ENCODE measurements at places on chromosomes 3 and 15.

DNA sequence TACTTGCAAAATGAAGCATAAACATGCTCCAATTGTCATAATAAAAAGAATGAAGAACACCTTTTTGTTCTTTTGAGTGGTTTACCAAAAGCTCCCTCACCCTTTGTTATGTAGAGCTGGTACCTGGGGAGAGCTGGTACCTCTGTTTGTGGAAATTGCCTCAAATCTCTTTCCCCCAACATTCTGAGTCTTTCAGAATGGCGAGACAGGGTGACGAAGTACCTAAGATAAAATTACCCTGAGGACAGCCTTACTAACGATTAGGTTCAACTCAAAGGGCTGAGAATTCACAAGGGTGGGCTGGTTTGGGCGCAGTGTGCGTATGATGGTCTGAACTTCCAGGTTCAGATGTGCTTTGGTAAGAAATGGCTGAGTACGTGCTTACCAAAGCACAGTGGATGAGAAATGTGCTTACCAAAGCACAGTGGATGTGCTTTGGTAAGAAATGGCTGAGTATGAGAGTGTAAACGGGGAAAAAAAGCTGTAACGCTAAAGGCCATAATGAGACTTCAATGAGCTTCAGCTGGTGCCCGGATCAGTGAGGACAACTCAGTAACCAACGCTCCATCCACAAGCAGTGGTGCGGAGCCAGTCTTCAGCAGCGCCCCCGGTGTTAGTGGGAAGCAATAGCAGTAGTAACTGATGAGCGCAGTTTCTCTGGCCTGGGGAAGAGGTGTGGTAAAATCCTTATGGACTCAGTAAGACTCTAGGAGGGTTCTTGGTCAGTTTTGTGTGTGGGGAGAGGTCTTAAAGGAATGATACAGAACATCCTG lies 72.3 kb upstream of the LRIG1 start:
- no peak for DNase-seq

- DNase-seq: no peak
Measured at GRCh38 chr15:93362821-93363220, 273.8 kb upstream of the RGMA start.

DNA sequence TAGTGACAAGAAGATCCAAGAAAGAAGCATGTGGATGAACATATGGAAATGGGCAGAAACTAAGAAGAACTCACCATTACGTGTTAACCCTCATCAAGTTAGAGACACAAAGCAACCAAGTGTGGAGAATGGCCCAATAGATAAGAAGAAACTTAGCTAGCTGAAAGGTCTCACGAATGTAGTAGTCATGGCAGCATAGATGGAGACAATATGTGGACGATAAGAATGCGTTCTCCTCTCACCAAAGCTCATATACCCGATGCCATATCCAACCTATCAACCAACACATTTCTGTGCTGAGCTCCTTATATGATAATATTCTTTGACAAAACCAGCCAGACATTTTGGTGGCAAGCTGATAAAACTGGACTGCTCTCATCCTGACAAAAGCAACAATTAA lies 15.1 kb upstream of the CLDN1 start:
- no peak for DNase-seq

DNA sequence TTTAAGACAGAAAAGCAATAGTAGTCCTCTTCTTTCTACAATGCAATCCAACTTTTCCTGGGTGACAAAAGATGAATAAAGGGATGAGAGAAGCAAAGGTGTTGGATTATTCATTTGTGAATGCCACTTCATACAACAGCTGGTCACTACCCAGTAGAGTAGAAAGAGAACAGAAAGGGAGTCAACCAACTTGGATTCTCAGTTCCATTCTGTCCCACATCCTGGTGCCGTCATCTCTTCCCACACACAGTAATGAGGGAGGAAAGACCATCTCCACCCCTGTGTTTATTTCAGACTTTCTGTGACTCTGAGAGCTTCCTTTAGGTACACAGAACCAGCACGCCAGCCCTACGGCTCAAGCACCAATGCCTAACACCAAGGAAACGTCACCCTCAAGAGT lies 71.0 kb downstream of the FOXP1 start:
- no peak for DNase-seq

- no peak for DNase-seq
Measured at GRCh38 chr15:62904041-62904910, 138.3 kb upstream of the TPM1 start.

DNA sequence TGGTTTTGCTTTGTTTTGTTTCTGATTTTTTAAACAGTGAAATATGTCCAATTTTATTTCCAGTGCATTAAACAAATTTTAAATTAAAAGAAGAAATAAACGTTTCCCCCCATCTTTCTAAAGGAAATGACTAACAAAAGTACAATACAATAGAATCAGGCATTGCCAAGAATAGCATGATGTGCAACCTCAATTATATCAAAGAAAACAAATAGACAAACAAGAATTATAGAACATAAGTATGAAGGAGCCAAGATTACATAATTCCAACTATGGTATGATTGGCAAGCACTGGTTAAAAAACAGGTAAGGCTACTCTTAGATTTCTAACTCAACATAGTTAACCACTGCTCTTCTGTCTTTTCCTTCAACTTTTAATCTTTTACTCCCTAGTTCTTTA lies 26.4 kb downstream of the TIGIT start:
- no peak for DNase-seq

- DNase-seq: no peak
Measured at GRCh38 chr3:183782576-183783276, 42.7 kb downstream of the MAP6D1 start.

- DNase-seq: no peak
Measured at GRCh38 chr3:123337948-123338619, 110.8 kb downstream of the ADCY5 start.

- no peak for DNase-seq
Measured at GRCh38 chr3:45895686-45896468, 9.5 kb downstream of the CCR9 start.

GRCh38 chr3:83567935-83568334 lies 1390.9 kb upstream of the CADM2 start:
- DNase-seq: no peak

GRCh38 chr3:184748219-184749135 lies 36.6 kb upstream of the MAGEF1 start:
- DNase-seq: no peak

DNA sequence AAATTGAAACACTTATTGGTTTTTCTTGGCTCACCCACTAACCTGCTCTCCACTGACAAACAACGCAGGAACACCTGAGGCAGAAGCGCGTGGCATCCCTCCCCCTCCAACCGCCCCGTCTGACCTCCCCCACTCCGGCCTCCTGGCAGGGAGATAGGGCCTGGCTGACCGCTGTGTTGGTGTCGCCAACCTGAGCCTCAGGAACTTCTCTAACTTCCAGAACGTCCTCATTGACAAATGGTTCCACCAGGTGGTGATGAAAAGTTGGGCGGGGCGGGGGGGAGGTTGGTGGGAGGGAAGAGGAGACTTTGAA lies 22.8 kb downstream of the IL17RD start:
- no peak for DNase-seq

DNA sequence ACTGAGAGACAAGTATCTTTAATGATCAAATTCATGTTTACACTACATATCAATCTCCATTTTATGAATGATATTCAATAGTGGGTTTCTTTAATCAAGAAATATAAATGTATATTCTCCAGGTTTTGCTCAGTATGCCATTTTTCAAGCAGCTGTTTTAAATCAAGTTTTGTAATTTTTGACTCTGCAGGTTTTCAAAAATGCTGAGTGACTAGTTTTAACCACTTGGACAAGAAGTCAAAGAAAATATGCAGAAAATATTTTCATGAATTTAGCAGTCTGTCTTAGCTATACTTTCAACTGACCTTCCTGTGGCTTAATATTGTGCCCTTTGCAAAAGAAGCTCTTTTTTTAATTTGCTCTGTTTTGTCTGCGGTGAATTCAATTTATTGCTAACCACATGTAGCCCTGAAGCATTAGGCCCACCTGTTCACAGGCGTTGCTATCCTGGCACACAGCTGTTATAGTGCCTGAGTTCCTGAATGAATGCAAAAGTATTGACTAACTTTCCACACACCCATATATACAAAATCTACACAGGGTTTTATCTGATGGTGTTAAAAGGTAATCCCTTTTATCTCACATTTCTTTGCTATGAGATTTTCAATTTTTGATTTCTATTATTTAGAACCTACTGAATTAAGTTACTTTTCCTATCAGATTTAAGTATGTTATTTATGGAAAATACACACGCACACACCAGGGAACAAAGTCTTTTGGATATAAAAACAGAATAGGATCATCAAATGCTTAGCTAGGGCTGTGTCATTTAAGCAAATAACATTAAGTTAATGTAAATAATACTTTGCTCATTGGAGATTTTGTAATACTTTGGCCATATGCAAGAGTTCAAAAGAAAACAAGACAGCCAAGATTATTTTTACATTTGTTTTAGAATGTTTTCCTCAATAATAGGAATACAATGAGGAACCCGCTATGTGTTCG lies 1166.1 kb upstream of the GBE1 start:
- DNase-seq: no peak

DNA sequence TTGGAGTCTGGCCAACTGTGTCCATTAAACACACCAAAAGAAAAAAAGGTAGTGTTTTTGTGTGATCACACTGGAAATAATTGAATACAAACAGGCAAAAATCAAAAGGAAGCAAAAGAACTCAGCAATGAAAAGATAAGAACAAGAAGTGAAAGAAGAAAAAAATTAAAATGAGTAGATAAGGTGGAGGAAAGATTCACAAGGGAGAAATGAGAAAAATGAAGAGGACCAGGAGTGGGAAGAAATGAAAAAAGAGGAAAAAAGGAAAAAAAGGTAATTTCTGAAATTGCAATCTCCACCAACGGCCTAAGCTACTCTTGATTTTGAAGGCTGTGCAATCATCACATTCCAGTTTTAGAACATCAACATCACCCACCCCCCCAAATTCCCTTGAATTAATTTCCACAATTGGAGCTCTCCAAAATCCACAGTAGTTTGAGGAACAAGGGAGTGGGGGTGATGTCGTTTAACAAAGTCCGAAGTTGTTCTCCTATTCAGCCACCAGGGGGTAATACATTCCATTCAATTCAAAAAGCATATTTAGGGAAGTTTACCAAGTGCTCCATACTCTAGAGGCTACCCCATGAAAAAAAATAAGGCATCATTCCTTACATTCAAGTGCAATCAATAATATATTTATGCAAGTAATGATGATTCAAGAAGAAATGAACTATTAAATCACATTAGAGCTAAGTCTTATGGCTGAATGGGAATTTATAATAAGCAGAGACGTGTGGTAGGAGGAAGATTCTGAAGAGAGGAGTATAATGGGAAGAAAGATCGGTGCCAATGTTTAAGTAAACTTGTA lies 37.4 kb downstream of the ZNF860 start:
- DNase-seq: no peak

DNA sequence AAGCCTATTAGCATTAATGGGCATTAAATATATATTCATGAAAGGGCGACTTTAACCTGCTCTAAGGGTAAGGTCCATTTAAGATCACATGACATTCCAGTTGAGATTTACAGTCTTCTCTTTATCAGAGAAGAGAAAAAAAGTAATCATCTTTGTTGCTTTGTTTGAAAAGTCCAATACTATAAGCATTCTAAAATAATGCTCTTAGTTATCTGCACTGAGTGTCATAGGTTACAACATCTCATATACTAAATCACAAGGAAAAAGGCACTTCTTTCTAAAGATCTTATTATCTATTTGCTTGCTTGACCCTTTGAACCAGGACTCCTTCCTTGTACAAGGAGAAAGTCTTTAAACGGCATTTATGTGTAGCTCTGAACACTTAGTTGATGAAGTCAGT lies 1.4 kb downstream of the TMEM207 start:
- no peak for DNase-seq

DNA sequence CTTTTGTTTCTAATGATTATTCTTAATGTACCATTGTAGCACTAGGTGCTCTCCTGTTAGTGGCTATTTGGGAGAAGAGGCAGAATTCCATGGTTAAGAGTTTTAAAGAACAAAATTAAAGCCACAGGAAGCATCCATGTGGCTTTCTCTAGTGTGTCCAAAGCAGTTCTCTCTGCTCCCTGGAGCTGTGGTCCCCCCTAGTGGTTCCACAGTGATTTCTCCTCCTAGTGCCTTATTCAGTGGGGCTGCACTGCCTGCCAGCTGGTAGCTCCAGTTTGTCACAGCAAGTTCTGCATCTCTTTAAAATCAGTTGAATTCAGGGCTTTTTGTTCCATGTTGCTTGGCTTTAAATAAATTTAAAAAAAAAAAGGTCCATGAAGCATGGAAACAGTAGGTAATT lies 39.6 kb upstream of the FAM98B start:
- no peak for DNase-seq

GRCh38 chr15:79115986-79116665 lies 25.5 kb upstream of the RASGRF1 start:
- no peak for DNase-seq

- DNase-seq: no peak
Measured at GRCh38 chr3:40230382-40230781, 79.1 kb upstream of the EIF1B start.

- no peak for DNase-seq
Measured at GRCh38 chr15:84795186-84795585, 22.0 kb upstream of the ALPK3 start.

GRCh38 chr3:28000608-28001007 lies 240.8 kb upstream of the CMC1 start:
- no peak for DNase-seq

DNA sequence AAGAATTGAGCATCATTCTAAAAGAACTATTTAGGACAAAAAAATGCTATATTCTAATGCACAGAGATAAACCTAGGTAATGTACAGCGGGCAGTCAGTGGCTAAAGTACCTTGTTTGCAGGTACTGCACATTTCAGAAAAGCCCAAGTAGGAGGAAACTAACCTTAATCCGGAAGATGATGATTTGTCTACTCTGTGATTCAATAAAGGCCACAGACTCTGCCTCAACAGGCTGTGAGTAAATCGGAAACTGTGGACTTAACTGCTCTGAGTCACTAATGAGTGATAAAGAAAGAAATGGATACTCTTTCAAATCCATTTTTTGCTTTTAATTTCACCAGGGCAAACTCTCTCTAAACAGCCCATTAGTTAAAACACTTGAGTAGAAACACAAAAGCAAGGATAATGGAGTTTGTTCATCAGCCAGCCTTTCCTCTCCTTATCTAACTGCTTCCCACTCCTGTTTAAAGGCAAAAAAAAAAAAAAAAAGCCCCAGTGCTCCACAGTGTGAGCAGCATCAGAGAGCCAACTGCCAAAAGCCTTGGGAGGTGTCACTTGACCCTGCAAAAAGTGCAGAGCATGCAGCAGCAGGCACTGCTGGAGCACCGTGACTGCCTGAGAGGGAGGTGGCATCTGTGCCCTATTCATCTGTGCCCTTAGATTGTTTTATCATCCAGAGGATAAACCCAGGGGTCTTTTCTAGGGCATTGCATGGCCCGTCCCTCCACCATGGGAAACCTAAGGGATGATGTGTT lies 187.7 kb downstream of the SATB1 start:
- DNase-seq: no peak

GRCh38 chr3:66270288-66270687 lies 49.5 kb downstream of the SLC25A26 start:
- DNase-seq: no peak

DNA sequence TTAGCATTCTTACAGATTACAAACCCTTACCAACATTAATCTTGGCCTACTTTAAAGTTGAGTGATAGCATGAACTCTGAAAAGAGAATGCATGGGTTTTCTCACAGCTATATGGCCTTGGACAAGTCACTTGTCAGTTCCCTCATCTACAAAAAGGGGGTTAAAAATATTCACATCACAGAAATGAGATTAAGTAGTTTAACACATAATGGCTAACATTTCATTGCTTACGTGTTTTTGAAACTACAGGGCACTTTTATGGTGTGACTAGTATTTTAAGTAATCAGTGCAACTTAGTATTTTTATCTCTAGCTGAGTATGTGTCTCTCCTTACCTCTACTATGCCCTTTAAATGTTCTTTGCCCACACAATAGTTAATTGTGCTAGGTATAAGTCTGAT lies 13.8 kb downstream of the TRIM59 start:
- DNase-seq: no peak

- DNase-seq: no peak
Measured at GRCh38 chr15:97686324-97686723, 274.2 kb upstream of the ARRDC4 start.

Data from NCI-H1048 (cell line).